Stimulated activated naive CD4-positive, alpha-beta T cell treated with Interleukin-2 at 50 U/mL for 16 hours (primary cell): ENCODE measurements at places on chromosomes 6 and 20.
A peak's percentile ranks its signal among the peaks of the same experiment; 100 is the strongest.

GRCh38 chr6:77038807-77039206 lies 424.5 kb downstream of the HTR1B start:
- DNase-seq = no peak

GRCh38 chr6:122641819-122642218 lies 31.6 kb downstream of the PKIB start:
- DNase-seq = no peak

GRCh38 chr6:24451581-24452388 lies 37.6 kb downstream of the GPLD1 start:
- DNase-seq = no peak

DNA sequence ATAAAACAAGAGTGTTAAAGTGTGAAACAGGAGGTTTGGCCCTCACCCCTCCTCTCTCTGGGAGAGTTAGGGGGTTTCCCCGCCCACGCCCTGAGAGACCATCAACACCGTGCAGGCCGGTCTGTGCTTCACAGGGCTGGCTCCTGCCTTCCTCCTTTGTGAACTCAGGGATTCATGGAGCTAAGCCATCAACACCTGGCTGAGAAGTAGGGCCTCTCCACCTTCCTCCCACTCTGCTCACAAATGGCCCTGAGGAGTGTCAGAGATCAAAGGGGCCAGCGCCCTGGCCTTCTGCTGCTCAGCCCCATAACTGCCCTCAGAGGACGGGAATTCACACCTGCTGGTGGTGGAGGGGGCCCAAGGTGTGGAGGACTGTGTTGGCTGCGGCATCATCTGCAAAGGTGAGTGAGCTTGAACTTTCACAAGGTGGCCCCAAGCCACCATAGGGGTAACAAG lies 88.6 kb downstream of the PSMB1 start:
- DNase-seq = no peak

GRCh38 chr6:169269180-169270076 lies 15.8 kb upstream of the THBS2 start:
- no peak for DNase-seq

- DNase-seq = no peak
Measured at GRCh38 chr6:155040901-155041650, 46.0 kb downstream of the TIAM2 start.

DNA sequence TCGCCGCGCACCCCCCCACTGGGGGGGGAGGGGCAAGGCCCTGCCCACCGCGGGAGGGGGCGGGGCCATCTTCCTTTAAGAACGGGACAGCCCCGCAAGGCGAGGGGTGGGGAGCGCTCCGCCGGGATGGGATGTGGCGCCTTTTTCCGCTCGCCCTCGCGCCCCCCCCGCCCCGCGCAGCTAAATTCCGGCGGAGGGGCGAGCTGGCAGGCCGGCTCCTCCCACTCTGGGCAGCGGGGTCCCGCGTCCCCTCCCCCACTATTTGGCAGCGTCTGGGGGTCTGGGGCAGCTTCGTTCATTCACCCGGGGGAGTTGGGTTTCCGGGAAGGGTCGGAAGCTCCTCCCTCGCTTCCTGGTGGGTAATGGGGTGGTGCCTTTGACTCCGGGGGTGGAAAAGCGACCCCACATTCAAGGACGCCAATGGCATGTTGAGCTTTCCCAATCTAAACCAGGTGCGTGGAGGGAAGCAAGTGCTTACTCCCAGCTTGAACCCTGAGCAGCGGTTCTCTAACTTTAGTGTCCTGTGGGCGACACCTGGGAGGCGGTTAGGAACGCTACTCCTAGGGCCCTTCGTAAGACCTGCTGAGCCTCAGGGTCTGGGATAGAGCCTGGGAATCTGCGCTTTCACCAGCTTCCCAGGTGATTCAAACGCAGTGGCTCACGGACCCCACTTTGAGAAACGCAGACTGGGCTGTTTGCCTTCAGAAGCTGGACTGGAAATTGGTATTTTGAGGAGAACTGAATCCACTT lies 927 bp downstream of the ASXL1 start:
- peak; percentile 70 for DNase-seq

DNA sequence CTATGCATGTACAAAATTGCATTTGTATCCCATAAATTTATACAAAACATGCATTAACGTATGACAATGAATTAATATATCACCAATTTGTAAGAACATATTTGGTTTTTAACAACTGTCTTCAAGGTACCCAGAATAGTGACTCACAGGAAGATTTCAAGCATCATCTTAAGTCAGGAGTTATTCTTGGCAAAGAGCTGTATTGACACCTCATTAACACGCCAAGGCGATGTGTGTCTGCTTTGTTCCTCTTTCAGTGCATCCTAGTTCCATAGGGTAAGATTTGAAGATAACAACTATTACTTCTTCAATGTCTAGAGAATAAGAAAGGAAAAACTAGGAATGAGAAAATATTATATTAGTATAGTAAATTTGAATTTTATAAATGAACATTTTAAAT lies 35.8 kb upstream of the TPD52L1 start:
- DNase-seq = no peak

DNA sequence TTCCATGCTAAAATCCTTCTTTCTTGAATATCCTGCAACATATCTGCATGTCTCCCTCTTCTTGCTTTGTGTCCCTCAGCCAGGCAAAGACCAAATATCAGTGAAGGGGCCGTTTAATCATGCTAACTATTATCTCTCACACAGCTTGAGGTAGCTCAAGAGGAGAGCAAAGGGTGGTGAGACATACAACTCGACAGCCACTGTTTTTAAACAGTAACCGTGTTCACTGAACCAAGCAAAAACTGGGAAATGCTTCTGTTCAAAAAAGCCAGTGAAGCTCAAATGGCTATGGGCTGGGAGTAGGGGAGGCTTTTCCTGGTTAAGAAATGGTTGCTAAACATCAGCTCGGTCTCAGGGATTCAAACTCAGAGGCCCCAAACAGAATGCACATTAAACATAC lies 83.4 kb downstream of the MAP7 start:
- no peak for DNase-seq

DNA sequence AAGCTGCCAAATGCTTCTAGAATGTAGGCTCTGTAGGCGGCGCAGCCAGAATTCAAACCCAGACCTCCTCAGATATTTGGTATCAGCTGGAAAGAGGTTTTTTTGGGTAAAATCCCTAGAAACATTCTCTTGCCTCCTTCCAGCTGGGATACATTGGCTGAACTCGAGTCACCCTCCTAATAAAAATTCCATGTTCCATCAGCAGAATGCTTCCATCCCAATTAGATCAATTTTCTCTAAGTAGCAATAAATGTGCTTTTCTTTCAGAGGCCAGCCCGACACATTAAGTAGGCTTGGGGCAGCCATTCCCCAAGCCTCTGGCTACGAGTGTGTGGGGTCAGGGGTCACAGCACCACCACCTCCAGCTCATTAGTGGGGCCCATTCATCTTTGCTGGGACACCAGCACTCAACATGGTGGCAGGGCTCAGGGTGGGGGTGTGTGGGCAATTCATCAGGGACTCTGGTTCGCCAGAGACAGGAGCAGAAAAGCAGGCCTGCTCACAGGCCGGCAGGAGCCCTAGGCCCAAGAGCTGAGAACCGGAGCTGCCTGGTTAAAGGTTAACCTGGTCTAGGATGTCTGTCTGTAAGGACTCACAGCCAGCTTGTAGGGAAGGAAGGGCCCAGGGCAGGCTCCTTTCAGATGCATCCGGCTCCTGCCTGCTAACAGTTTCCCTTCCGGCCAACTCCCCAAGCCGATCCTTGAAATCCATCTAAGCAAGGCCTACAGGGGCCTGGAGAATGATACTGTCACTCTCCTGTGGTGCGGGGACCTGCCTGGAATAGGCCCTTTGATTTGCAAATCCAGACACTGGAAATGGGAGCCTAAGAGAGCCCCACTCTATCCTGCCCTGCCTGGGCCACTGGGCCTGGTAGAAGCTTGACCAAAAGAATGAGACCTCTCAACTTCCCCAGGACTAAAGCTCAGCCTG lies 159.1 kb upstream of the TOP1 start:
- no peak for DNase-seq

- no peak for DNase-seq
Measured at GRCh38 chr20:62831361-62831788, 14.5 kb downstream of the COL9A3 start.

DNA sequence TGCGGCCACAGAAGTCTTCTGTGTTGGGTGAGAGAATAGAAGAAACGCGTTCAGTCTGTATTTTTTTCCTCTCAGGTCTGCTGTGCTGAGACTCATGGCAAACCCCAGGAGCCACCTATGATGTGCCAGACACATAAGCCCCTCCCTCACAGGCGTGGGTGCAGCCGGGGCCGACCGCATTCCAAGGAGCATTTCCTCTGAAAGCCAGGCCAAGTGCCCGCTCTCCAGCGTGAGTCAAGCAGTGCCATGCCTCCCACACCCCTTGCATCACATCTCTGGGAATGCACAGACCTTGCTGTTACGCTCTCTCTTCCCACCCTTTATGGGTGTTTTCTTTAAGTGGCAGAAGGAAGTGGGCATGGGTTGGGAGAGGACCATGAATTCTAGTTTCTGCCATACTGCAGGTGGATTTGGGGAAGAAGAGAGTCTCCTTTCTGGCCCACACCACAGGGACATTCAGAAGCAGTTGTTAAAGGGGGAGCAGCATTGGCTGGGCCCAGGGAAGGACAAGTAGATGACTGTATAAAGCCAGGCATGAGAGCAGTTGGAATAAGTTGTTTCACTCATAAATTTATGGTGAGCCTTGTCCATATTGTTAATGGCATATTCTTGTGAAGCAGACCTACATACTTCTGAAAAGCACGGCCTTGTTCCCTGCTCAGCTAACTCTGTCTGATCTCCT lies 37.1 kb upstream of the TFAP2A start:
- no peak for DNase-seq

GRCh38 chr6:33683051-33683571 lies 28.4 kb downstream of the UQCC2 start:
- peak; percentile 54 for DNase-seq

DNA sequence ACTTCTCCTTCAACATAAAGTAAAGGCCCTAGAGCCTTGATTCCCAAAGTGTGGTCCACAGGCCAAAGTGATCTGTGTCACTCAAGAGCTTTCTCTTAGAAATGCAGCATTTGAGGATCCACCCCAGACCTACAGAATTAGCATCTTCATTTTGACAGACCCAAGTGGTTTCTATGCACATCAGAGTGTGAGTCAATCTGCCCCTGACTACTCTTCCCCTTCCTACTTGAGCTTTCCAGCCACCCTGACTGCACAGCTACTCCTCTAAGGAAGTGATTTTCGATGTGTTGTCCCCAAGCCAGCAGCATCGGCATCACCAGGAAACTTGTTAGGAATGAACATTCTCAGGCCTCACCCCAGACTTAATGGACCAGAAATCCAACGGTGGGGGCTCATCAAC lies 2.6 kb downstream of the MEP1A start:
- no peak for DNase-seq

DNA sequence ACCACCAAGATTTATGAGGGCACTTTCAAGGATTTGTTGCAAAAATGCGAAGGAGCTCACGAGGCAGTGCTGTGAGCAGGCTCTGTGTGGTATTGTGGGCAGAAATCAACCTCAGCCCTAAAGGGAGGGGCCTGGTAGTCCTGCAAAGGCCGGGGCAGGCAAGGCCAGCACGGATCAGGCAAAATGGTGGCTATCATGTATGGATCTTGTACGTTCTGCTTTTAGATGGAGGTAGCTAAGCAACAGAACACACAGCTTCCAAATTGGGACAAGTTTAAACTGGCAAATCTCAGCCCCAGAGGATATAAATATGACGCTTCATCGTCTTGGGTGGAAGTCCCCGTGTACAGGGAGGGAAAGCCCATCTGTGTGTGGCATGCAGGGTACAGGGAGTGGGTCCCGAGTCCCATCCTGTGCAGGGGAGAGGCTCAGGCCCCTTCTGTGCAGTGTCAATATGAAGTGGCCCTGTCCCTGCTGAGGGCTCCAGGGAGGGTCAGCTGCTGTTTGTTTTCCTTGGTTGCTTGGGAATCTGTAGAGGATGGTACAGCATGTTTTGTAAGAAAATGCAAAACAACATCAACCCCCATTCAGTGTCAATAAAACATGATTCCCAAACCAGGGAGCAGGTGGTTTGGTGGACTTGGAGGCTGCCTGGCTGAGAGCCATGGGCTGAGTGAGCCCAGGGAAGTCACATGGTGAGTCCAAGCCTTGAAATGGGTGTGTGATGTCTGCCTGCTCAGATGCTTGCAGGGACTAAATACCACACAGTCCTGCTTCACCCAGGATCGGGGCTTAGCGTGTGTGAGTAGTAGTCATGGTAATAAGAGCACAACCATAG lies 113.0 kb downstream of the SYCP2 start:
- no peak for DNase-seq

- no peak for DNase-seq
Measured at GRCh38 chr6:133899556-133899955, 10.6 kb downstream of the TCF21 start.

GRCh38 chr6:160378218-160378617 lies 30.0 kb downstream of the SLC22A3 start:
- DNase-seq = no peak

GRCh38 chr20:40160097-40160550 lies 528.9 kb downstream of the MAFB start:
- DNase-seq = no peak

GRCh38 chr6:139546106-139546472 lies 171.6 kb upstream of the CITED2 start:
- DNase-seq = no peak

DNA sequence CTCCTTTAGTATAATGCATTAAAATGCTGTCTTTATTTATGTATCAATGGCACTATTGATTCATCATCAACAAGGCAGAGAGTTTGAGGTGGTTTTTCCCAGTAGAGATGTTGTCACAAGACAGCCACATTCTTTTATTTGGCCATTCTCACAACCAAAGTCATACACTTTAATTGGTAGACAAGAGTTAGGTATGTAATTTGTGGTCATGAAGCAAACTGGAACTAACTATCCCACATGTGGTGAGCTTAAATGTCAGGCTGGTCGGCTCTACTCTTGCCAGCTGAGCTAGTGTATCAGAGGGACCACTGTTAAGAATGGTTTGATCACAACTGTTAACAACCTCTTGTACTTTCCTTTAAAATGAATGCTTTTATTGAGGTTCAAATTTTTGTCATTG lies 714.6 kb downstream of the CD109 start:
- DNase-seq = no peak

DNA sequence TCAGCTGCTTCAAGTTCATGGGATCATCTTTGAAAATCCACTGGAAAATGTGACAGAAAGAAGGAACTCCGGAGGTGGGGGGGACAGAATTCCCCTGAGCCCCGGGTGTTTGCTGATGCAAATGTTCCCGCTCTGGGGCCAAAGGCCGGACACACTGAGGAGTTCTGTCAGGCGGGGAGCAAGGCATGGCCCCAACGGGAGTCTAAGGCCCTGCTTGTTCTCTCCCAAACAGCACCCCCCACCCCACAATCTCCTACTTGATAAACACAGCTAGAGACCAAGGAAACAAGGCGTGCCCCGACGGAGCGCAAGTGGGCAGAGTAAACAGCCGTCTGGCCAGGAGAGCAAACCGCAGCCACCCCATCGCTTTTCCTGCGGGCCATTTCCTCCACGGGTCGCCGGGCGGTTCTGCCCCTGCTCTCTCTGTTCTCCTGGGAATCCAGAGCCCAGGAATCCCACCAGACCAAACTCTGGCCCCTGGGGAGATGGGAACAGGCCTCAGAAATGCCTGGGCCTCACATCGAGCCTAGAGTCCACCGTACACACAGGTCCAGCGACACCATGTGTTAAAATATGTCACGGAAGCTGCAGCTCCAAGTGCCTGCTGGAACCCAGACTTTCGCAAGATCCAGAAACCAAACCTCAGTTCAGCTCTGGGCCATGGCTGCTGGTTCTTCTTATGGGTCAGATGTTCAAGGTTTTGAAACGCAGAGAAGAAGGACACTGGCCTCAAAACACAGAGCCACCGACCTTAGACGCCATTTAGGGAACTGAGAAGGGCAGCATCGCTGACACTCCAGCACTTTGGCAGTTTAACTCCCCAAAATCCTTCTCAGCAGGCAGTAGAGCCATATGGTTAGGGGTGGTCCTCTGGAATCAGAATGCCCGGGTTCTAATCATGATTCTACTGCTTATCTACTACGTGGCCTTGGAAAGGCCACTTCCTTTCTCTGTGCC lies 104.2 kb downstream of the PREX1 start:
- DNase-seq = no peak
